Midbrain (tissue), 1 donor: ENCODE measurements at places on chromosomes 4 and X.

DNA sequence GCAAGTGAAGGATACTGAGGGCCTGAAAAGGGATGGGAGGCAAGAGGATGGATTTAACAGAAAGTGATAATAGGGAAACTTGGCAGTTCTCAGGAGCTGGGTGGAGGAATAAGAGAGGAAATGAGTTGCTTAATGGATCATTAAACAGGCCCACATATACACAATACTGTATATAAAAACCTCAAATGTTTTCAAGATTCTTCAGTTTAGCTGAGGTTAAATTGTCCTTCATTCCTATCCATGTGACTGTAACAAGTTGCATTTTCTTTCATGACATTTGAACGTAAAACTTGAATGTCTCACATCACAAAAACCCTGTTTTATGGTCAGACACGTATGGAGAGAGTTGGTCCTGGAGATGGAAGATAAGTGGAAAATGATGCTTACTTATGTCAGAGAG lies 76.5 kb upstream of the PLAC8 start:
- no peak for DNase-seq

GRCh38 chr4:78691971-78692821 lies 84.0 kb upstream of the BMP2K start:
- DNase-seq, result no peak

DNA sequence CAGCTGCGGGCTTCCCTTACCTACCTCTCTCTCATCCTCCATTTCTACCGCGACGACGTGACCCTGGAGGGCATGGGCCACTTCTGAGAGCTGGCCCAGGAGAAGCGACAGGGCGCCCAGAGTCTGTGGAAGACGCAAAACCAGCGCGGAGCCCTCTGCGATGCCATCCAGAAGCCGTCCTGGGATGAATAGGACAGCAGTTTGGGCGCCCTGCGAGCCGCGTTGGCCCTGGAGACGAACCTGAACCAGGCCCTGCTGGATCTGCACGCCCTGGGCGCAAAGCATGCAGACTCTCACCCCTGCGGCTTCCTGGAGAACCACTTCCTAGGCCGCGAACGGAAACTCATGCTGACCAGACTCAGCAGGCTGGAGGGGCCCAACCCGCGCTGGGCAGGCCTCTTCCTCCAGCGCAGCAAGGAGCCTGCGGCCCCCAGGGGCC lies 52.7 kb upstream of the TMPRSS11F start:
- DNase-seq, result no peak

DNA sequence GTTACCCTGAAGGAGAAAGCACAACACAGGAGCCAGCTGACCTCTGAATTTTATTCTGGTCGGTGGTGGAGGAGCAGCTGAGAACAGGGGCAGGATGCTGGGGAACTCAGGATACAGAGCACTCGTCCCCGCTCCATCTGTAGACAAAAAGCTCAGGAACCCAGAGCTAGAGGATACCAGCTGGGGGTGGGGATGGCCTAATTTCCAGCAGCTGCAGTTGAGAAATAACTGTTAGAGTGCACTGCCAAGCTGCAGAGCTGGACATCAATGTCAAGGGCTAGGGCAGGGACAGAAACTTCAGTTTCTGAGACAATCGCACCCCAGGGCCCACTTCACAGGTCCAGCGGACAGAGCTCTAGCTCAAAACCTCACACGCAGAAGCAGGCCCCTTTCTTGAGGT lies 122.1 kb upstream of the GUCY1A1 start:
- DNase-seq, result peak; percentile 14

DNA sequence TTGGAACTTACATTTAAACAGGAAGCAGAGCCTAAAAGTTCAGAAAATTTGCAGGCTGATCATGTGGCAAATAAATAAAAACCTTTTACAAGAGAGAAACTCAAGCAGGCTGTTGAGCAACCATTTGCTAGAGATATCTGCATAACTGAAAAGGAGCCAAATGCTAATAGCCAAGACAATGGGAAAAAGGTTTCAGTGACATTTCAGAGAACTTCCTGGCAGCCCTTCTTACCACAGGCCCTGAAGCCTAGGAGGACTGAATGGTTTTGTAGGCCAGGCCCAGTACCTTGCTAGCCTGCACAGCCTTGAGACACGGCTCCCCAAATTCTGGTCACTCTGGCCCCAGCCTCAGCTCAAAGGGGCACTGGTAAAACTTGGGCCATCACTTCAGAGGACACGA lies 945.1 kb downstream of the ADGRL3 start:
- no peak for DNase-seq

DNA sequence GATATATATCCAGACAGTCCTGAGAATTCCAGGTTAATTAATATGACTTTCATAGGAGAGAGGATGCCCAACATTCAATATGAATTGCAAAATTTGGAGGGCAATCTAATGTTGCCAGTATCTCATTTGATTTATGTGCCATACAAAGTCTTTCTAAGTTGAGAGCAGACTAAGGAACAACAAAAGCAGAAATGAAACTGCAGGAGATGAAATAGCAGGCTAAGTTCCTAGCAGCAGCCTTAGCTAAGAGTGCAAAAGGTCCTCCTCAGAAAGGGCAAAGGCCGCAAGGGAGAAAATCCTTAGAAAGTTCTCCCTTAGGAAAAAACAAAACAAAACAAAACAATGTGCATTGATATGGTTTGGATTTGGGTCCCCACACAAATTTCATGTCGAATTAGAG lies 602.9 kb upstream of the HTR2C start:
- peak; percentile 0 for DNase-seq

DNA sequence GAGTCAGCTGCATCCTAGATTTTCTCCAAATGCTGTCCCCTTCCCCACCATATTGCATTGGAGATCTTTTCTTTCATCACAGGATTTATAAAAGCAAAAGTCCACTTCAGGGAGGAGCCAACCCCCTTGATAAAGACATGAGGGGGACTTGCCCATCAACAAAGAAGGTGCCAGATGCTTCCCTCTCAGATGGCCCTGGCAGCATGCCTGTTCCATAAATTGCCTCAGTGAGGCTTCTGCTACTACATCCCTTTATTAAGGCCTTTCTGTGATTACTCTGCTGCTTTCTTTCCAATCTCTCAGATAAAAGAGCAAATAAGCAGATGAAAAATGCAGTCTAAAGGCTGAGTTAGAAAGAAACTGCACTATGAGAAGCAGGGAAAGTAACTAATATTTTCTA lies 511.6 kb downstream of the PACRGL start:
- no peak for DNase-seq
